ENCODE measurements at places on chromosomes 7 and 10. TPM values are rescaled to one million over a fixed set of nuclear protein-coding genes. Genes with fewer than 3 reads are reported as not detected.

The PIK3CG gene
- total RNA-seq: 51.6 TPM

The HOXA5 gene
- not detected for total RNA-seq

The ITGA8 gene
- total RNA-seq: not detected

The ZNF107 gene
- 25.6 TPM for total RNA-seq

GRCh38 chr10:114706458-114707055 lies 48.5 kb upstream of the ABLIM1 start:
- DNase-seq: no peak

DNA sequence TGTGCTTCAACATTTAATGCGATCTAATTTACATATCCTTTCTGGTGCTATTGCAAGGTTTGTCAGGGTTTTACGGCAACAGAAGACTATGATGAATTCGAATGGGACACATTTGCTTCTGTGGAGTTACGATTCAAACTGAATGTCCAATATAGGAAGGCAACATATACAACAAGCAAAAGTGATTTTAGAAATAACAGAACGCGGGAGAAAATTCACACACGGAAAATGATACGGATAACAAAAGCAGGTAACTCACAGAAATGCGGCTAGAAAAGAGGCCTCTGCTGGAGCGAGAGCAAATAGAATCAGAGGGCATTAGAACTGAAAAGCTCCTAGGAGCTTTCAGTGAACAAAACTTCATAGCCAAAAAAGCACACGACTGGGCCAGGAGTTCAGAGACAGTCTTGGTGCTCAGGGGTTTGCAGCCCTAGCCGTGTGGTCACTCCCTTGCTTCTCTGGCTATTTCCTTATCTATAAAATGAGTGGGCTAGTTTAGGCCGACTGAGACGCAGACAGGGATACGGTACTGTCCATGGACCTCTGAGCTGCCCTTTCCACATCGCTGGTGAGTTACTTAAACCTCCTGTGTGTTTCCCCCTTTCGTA lies 557 bp upstream of the TAX1BP1 start:
- DNase-seq: no peak

All from activated CD4-positive, alpha-beta T cell treated with anti-CD3 and anti-CD28 coated beads, Interleukin-2, amount 10 ng/mL, durations not matched to agents 7 days and 5 days (primary cell).